ENCODE measurements at places on chromosomes 1 and 21.

GRCh38 chr1:21607549-21608529 lies 61.3 kb downstream of the RAP1GAP start:
- DNase-seq = no peak

GRCh38 chr1:44924835-44925464 lies 61.4 kb downstream of the EIF2B3 start:
- no peak for DNase-seq

DNA sequence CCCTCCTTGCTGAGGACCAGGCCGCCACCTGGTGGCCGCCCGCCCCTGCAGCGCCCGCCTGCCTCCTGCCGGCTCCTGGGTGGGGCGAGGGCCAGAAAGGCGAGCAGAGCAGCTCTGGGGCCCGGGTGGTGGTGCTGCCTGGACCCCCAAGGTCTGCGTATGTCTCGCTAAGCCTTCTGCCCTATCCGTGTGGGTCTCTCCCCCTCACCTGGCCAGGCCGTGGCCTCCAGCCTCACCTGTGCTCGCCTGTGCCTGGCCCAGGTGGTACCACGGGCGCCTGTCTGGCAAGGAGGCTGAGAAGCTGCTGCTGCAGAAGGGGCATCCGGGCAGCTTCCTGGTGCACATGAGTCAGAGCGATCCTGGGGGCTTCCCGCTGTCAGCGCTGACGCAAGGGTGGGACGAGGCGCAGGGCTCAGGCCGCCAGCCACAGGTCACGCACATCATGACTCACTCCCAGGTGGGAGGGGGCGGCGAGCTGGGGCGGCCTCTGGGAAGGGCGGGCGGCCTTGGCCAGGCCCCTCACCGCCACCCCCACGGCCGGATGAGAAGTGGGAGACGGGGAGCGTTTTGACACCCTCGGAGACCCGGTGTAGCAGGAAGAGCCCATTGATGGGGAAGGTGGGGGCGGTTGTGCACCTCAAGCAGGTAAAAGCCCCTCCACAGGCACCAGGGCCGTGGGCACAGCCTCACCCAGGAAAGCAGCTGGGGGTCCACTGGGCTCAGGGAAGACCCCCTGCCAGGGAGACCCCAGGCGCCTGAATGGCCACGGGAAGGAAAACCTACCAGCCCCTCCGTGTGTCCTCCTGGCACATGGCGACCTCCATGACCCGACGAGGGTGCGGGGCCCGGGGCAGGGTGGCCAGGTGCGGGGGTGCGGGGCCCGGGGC lies 9.9 kb downstream of the RNF223 start:
- DNase-seq = no peak

DNA sequence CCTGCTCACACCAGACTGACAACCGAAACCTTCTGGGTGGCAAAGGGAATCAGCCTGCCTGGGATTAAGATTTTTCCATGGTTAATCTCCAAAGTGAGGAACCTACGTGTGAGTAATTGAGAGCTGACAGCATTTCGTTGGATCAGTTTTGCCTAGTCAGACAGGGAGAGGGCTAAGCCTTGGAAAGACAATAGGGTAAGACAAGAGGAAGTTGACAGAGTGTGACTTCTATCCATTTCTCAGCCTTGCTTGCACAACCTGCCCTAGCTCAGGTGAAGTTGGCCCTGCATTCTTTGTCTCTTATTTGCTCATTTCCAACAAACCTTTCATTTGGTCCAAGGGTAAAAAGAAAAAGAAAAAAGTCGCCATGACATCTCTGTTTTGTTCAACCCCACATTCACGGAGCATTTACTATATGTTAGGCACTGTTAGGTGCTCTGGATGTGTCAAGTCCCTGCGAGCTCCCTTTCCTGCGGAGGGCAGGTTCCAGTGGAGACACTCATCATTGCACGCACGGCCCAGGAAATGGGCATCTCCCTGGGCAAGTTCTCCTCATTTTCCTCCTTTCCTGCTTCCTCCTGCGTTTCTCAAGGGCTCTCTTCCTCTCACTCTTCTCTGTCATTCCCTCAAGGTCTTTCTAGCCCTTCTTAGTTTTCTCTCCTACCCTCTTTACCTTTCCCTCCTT lies 23.3 kb downstream of the KIRREL1 start:
- no peak for DNase-seq

DNA sequence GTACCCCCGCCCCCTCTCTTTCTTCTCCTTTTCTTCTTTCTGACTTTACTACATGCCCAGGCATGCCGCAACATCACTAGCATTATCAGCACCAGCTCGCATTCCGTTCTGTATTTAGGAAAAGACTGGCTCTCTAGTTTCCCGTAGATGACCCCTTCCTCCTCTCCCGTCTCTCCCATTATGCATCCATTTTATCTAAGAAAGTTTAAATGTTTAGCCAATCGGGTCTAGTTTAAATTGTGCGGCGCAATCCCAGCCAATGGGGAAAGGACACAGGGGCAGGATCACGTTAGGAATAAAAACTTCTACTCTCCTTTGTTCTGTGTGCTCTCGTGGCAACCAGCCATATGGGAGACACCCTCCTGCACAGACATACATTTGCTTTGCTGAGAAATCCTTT lies 2.3 kb upstream of the KRTAP10-7 start:
- DNase-seq = no peak

- DNase-seq = no peak
Observed at GRCh38 chr21:41503331-41503730, 4.6 kb downstream of the TMPRSS2 start.

DNA sequence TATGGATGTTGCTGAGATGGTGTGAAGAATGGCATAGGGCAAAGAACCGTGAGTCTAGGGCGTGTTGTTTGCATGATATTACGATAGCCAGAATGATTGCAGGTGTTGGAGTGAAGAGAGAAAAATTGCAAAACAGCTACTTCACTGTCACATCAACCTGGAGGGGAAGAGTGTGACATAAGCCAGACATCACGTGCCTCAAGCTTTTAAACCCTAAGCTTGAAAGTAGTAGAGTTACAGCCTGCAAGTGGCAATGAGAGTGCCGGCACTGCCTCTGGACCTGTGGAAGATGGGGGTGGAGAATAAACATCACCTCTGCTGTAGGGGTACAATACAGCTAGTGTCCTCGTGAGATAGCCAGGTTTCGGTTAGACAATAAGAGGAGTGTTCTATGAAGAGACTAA lies 11.1 kb downstream of the EEIG2 start:
- no peak for DNase-seq

DNA sequence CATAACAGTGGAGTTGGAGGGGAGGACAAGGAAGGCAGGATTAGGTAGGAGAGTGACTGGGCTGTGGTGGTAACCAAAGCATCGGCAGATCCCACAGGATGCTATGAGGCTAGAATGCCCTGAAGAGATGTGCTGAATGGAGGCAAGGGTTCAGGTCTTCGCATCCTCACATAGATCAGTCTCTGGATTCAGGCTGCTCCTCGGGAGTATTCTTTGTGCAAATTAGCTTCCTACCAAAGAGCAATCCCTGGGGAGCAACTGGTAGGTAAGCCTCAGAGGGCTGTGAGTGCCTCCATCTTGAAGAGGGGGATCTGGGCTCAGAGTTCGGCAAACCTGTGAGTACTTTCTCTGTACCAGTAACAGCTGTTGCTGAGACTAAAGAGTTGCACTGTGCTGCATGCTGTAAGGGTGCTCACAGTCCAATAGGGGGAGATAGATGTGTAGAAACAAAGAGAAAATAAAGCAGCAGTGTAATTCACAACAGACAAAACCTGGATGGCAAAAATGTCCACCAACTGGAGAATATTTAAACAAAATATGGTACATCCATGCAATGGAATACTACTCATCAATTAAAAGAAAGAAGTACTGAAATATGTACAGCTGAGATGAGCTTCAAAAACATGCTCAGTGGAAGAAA lies 322.4 kb upstream of the DEPDC1 start:
- DNase-seq = no peak

- DNase-seq = no peak
Observed at GRCh38 chr1:204445860-204446412, 34.3 kb upstream of the PPP1R15B start.

GRCh38 chr1:46473991-46474390 lies 15.6 kb upstream of the DMBX1 start:
- no peak for DNase-seq

DNA sequence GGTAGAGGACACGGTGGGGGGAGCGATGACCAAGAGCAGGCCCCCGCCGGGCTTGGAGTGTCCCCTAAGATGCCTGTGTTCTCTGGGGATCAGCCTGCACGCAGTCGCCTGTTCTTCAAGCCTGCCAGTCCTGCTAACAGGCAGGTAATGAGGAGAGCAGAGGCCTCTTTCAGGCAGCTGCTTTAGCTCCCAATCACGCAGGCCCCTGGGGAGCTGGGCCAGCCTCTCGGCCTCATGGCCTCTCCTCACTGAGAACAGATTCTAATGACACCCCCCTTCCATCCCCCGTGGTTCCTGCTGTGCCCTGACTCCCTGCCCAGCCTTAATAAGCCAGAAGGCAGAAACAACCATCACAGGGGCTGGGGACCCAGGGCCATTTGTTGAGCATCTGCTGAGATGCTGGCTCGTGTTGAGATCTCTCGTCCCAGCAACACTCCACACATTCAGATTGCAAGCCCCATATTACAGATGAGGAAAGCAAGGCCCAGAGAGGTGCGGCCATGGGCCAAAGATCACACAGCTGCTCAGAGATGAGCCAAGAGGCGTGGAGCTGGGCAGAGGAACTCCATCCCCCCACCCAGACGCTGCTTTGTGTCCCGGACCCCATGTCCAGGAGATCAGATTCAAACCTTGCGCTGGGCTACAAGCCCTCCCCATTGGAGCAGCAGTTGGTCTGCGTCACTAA lies 71.6 kb upstream of the CASZ1 start:
- DNase-seq = no peak

All from cortex of kidney (tissue), 1 donor.